Fibroblast of villous mesenchyme (primary cell): ENCODE measurements at places on chromosomes 5 and 9. TPM values are rescaled to one million over a fixed set of nuclear protein-coding genes. Genes with fewer than 3 reads are reported as not detected.

The LRRC70 gene
- 0.64 and 1.3 TPM in 2 replicates for total RNA-seq

The ZBED3 gene
- total RNA-seq = 1.3 and 2.6 TPM in 2 replicates

The FOXD4 gene
- total RNA-seq = under 0.01 and 0.43 TPM in 2 replicates

The MTAP gene
- 26.4 and 36.7 TPM in 2 replicates for total RNA-seq

DNA sequence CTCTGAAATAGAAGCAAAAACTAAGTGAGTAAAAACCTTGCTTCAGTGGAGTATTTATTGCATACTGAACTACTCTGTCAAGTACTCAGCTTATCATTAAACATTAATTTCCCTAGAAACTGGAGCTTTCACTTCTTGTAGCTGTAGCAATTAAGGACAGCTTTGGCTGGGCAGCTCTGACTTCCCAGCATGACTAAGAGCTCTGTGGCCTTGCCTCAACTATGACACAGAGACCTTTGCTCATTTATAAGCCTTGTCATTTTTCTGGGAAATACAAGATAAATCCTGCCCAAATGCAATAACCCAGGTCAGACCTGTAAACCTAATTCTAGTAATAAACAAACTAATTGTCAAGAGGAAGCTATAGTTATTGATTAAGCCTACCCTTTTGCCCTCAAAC, 65.4 kb upstream of the STK32A start:
- DNase-seq = peak; percentile 7

GRCh38 chr5:113293975-113294310, 140.8 kb downstream of the TSSK1B start:
- DNase-seq = peak; percentile 55

- no peak for DNase-seq
These were observed 11.7 kb downstream of the DNM1 start for GRCh38 chr9:128214571-128215490.

GRCh38 chr5:53560028-53560427, 411 bp upstream of the NDUFS4 start:
- DNase-seq = no peak

GRCh38 chr5:157271740-157272271, 5.9 kb downstream of the CYFIP2 start:
- no peak for DNase-seq
